Activated T-cell treated with anti-CD3 and anti-CD28 coated beads, Interleukin-2, amount 50 U/mL, for 72 hours (primary cell): ENCODE measurements at places on chromosomes 12 and 14.

- DNase-seq, result no peak
Observed at GRCh38 chr12:40691913-40692764, at the start of gene CNTN1. CNTN1 (plus strand) TSS chr12:40692439.

DNA sequence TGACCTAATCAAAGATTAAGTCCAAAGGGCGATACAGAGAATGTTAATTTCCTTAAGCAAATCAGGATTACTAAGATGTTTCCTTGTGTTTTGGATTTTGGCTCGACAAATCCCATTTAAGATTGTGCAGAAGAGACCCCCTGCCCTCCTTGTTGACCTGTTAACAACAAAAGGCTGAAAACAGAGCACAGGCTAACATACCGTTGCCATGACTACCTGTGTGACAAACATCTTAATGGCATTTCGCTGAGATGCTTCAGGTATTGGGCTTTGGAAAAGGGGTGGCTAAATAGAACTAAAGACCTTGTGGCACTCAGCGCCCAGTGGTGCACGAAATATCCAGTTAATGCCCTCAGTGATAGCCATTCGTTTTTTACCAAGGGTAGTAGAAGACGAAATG lies 1532.3 kb upstream of the TMEM132C start:
- no peak for DNase-seq

DNA sequence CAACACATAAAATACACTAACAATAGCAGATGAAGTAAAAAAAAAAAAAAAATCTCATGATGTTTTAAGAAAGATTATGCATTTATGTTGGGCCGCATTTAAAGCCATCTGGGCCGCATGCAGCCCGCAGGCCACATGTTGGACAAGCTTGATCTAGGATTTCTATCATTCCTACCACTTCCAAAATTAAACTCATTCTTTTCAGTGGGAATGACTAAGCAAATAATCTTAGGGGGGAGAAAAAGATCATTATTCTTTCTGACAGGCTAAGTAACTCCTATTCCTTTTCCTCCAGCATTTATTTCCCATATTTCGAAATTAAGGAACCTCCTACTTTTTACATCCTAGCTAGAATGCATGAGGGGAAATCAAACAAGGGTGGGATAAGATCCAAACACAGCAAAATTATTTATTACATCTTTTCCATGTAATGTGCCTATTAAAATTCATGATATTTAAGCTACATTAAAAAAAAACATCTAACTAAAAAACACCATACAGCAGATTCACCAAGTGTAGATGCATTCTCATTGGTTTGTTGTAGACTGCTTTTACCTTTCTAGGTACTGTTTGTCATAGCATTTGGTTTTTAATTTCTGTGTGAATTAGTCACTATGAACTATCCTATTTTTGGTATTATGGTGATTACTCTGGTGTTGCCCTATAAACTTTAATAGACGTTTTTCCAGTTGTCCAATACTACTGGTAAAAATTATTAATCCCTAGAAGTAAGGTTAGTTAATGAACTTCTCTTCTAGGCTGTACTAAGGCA lies 76.1 kb downstream of the RASSF8 start:
- no peak for DNase-seq

GRCh38 chr12:51269174-51270066 lies 795 bp downstream of the SMAGP start:
- peak; percentile 62 for DNase-seq
